NCI-H1105 (cell line): ENCODE measurements at places on chromosomes 7 and 10.

DNA sequence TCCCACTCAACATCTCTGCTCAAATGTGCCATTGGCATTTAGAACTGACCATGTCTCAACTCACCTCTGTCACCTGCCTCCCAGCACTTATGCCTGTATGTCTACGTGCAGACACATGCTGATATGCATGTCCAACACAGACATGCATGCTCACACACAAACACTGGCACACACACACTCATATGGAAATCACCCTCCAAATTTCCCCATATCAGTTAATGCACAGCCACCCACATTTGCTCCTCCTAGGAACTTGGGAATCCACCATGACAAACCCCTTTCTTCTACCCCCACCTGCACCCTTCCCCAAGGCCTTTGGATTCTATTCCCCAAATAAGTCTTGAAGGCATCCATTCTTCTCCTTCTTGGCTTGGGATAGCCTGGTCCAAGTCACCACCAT lies 4.4 kb downstream of the FAM170B start:
- no peak for DNase-seq

- DNase-seq: no peak
Observed at GRCh38 chr10:80184291-80184690, 21.0 kb downstream of the ANXA11 start.

DNA sequence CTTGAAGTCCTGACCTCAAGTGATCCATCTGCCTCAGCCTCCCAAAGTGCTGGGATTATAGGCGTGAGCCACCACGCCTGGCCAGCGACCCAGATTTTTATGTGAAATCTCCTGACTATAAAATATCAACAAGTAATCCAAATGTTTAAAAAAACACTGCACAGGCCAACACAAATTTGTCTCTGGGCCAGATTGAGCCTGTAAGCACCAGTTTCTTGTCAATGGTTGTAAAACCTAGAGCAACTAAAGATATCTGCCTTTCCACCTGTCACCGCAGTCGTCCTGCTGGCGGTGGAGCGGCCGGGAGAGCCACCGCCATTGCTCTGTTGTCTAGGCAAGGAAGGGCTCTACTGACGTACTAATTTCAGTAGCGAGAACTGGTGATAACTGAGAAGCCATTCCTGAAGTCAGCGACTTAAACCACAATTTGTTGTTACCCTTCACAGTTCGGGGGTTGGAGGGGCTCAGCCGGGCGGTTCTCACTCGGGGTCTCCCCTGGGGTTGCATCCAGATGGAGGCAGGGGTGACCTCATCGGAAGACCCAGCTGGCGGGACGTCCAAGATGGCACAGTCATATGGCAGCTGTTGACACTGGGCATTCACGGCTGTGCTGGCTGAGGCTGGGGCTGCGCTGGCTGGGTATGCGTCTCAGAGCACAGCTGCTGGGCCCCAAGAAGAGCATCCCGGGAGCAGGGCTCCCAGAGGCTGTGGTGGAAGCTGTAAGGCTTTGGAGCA lies 55.2 kb upstream of the PDGFA start:
- no peak for DNase-seq

DNA sequence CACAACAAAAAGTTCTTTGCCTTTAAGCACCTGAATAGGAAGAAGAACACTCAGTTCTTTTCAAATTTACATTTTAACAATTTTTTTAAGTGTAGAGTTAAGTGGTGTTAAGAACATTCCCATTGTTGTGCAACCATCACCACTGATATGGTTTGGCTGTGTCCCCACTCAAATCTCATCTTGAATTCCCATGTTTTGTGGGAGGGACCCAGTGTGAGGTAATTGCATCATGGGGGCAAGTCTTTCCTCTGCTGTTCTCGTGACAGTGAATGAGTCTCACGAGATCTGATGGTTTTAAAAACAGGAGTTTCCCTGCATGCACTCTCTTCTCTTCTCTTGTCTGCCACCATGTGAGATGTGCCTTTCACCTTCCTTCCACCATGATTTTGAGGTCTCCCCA lies 155.7 kb downstream of the PLXNA4 start:
- no peak for DNase-seq

- no peak for DNase-seq
Observed at GRCh38 chr7:96026010-96026409, 253.7 kb downstream of the DYNC1I1 start.

DNA sequence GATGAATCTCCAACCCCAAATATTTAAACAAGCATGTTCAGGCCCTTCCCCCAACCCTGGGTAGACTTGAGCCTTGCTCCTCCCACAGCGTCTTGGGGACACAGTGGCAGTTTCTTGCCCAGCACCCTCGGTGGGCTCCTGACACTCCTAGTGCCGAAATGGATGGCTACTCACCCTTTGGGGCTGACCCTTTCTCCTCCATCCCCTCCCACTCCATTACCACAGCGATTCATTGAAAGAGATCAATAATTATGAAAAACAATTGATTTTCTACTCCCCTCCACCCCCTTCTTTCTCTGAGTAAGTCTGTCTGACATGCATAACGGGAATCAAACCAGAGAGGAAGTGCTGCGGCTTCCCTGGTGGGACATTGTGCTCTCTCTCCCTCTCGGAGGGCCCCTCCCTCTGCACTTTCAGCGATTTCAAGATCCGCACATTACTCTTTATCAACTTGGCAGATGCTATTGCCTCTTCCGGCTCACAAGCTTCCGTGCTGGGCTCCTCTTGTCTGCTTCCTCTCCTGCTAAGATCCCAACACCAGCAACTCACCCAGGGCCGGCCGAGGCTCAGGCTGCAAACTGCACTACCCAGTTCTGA lies 79.0 kb upstream of the PLXNA4 start:
- DNase-seq: no peak

DNA sequence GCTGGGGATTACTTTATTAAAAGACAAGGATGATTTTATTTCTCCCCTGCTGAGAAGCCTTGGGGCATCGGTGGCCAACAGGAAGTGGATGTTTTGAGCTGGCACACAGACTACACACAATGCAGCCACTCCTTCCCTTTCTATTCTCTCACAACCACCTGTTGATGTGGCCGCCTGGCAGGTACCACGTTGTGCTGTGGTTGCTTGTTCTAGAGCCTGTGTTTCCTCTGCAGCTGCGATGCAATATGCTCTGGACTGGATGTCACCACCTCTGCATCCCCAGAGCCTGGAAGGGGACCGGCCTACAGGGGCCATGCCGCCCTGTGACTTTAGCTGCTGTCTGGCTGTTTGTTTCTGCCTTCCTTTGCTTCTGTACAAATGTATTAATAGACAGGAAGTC lies 195.7 kb upstream of the CELF2 start:
- DNase-seq: no peak

- DNase-seq: no peak
Observed at GRCh38 chr10:51367127-51367526, 292.8 kb downstream of the PRKG1 start.

GRCh38 chr10:3167611-3168330 lies 4.8 kb downstream of the PITRM1 start:
- no peak for DNase-seq

GRCh38 chr10:64313967-64314366 lies 792.8 kb downstream of the REEP3 start:
- DNase-seq: no peak

GRCh38 chr10:112616647-112617046 lies 169.6 kb downstream of the VTI1A start:
- DNase-seq: no peak

DNA sequence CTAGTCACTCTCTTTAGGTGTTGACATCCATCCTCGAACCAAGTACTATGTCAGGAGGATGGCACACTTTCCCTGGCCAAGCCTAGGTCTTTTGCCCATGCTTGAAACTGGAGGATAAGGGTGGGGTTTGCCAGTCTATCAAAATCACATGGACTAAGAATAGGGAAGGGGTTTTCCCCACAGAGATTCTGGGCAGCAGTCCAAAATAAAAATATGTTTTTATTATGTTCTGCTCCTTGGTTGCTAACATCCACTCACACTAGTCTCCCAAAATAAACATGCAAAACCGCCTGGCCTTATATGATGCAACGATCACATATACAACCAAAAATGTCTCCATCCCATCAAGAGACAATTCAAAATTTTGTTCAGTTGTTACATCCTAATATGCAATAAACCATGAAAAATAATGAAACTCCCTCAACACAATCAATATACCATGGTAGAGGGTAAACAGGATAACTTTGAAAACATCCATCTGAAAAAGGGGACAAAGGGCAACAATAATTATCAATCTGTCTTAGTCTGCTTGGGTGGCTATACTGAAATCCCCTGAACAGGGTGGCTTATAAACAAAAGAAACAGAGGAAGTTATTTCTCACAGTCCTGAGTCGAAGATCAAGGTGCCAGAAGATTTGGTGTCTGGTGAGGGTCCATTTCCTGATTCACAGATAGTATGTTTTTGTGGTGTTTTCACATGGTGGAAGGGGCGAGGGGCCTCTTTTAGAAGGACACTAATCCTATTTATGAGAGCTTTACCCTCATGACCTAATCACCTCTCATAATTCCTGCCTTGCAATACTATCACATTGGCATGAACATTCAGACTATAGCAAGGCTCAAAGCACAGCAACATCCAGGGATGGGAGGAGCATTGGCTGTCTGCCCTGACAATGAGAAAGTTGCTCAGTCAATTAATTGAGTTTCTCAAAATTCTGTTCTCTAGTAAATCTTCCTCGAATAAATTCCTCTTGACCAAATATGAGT lies 159.3 kb downstream of the ETV1 start:
- DNase-seq: peak; percentile 57

- DNase-seq: no peak
Observed at GRCh38 chr7:36036590-36036989, 116.5 kb upstream of the EEPD1 start.

DNA sequence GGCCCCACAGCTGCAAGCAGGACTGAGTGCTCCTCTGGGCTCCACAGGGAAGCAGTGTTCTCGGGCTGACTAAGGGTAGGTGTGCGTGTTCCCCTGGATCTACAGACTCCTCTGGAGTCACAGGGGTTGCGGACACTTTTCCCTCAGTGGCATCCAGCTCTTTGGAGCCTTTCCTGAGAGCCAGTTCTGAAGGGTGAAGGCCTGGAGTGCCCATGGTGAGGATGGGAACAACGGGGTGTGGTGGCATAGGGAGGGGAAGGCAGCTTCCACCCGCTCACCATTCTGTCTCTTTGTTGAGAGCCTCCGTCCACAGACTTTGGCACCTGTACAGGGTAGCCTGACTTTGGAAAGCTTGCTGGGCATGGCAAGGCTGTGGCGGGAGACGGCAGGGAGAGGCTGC lies 104.1 kb upstream of the PCBD1 start:
- no peak for DNase-seq

- no peak for DNase-seq
Observed at GRCh38 chr7:88003581-88003980, 69.5 kb downstream of the ADAM22 start.

GRCh38 chr7:29349362-29349761 lies 154.8 kb downstream of the CHN2 start:
- DNase-seq: no peak

DNA sequence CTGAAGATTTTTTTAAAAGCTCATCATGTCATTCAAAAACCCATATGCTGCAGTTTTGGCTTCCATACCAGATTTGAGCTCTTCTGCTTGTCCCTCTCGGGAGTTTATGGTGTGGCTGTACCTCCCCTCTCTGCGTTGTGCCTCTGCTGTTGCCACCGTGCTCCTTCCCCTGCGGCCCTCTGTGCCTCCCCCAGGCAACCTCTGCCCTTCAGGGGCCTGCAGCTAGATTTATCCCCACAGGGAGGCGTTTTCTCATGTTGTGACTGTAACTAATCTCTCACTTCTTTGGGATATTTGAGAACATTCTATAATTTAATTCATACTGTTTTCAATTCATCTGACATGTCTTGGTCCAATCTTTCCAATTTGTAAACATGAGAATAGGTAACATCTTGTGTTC lies 52.7 kb downstream of the TASOR2 start:
- no peak for DNase-seq

DNA sequence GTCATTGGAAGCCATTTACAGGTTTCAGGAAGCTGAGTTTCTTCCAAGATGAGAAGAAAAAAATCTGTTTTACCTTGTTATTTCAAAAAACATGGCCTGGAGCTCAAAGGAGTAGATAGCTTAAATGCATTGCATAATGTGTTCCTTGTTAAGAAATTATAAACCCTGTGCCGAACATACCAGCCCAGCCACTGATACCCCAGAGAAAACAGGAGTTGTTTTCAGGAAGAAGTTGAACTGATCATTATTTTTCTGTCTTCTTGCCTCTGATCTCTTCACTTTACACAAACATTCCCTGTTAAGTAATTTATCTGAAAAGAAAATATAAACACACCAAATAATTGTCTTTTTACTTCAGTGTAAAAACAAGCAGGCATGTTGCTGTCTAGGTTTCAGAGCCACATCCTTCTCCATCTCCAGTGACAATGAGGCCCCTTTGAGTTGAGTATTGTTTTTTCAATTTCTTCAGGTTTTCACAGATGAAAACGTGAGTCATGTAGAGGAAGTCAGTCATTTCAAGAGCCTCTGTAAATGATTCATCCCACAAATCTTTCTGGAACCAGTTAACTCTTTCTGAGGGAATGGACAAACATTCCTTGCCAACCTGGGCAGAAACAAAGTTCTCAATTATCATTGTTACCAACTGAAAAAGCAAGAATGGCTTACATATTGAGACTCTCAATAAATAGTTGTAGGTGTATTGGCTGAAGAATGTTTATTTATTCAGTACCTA lies 244.2 kb downstream of the IPMK start:
- DNase-seq: no peak

- DNase-seq: no peak
Observed at GRCh38 chr7:2306688-2307087, 7.6 kb downstream of the SNX8 start.

DNA sequence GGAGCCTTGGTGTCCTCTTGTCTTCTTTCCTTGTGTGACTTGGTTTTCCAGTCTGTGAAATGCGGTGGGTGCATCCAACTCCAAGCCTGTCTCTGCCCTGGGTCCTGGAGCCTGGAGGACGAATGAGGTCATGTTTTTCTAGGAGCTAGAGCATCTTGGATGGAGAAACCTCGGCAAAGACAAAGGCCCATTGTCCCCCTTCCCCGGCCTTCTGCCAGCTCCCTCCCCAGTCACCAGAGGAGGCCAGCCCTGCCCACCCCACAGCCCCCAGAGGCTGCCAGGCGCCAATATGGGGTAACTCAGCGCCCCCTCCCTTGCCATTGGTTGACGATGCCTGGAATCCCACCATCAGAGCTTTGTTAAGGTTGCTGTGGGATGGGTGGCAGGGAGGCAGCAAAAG lies 40.4 kb downstream of the KCTD7 start:
- no peak for DNase-seq

DNA sequence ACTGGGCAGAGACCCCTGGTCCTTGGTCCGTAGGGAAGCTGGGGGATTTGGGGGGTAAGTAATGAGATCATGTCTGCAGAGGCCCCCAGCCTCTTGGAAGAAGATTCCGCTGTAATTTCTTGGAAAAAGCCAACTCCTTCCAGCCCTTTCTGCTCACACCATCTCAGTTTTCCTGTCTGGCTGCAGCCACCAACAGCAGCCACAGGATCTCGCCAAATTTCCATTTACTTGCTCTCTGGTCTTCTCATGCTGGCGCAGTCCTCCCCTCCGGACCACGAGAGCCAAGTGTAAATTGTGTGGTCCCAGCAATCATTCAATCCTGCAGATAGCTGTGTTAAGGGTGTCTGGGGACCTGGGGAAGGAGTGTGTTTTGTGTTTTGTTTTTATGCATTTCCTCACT lies 49.6 kb downstream of the ASB13 start:
- no peak for DNase-seq

GRCh38 chr10:47291682-47292081 lies 8.3 kb upstream of the GDF10 start:
- no peak for DNase-seq
